ENCODE measurements at places on chromosomes 12 and 14.

DNA sequence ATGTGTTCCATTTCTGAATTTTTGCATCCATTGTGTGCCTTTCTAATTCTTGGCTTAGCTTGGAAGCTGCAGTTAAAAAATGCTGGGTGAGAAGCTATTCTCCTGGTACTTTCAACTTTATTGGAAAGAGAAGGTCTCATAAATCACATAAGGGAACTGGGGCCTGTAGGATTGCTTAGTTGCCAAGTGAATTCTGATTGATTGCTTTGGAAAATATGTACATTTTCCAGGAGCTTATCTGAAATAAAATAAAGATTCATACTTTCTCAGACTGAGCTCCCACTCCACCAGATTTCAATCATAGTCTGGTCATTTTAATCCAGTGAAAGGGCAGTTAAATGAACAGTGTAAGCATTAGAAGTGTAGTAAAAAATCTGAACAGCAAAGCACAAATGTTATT, 50.0 kb upstream of the PRICKLE1 start:
- no peak for DNase-seq

DNA sequence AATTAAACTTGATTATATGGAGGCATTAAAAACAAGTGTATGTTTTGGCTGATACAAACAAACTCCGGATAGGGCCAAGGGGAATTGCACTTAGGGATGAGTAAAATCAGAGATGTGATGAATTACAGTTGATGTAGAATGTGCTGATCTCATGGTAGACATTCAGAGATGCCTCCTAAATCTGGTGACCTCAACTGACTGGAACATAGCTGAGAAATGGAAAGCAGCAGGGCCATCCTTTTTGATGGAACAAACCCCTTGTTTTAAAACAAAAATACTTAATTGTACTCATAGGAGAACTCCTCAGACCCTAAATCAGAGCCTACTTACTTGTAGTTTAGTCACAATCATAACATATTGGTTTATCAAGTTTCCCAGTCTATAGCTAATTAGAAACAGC, 122.8 kb downstream of the C12orf75 start:
- no peak for DNase-seq

DNA sequence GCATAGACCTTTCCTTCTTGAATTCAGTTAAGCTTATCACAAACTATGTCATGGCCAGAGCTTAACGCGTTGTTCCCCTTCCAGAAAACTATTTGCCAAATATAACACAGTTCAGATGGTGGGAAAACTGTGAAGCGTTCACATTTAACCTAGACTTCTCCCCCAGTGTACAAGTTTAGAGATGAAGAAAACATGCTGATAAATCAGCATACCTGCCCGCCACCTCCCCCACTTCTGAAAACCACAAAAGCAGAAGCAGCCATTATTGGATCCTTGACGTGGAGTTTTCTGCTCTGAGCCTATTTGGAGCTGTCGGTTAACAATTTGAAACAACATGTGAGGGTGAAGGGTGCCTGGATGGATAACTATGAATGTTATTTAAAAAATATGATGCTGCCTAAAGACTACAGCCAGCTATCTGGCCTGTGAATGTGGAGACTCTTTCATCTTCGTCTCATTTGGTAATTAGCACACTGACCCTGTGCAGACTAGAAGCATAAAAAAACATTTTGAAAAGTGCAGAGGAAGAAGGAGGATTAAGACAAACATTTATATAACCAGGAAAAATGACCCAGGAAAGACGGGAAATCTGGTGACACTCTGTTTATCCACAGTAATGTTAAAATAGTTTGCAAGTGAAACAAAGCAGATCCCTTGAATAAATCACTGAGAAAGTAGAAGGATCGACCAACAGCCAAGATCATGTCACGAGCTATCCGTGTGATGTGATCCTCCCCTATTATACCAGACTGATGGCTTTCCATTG, 408.2 kb downstream of the AEBP2 start:
- DNase-seq = peak; percentile 41

DNA sequence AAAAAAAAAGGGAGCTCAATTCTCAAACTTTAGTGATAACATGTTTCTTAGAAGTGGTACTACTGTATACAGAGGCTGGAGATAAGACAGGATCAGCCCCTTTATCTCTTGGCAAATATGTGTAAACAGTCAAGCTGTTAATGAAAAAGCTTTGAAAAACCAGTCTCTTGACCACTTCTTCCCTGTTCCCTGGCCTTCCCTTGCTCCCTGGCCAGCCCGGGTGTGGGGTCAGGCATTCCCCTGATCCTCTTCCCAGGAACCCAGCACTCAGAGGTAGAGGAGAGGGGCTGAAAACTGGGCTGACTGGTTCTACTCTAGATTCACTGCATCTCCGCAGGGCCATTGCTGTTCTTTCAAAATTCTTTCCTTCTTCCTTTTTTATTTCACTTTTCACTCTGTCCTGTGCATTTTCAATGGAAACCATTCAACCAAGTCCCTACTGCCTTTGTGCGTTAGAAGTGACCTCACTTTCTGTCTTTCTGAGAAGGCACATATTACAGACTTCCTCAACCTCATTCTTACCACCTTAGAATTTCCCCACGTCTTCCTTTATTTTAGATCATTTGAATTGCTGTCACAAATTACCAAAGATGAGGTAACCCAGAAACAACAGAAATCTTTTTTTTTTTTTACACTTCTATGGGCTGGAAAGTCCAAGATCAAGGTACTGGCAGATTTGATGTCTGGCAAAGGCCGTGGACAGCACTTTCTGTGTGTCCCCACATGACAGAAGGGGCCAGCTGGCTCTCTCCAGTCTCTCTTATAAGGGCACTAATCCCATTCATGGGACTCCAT, 5.7 kb downstream of the GNG2 start:
- DNase-seq = no peak

GRCh38 chr14:72528059-72528862, 365.6 kb downstream of the DPF3 start:
- DNase-seq = no peak

GRCh38 chr12:2963760-2964292, 4.6 kb downstream of the TEAD4 start:
- DNase-seq = no peak

DNA sequence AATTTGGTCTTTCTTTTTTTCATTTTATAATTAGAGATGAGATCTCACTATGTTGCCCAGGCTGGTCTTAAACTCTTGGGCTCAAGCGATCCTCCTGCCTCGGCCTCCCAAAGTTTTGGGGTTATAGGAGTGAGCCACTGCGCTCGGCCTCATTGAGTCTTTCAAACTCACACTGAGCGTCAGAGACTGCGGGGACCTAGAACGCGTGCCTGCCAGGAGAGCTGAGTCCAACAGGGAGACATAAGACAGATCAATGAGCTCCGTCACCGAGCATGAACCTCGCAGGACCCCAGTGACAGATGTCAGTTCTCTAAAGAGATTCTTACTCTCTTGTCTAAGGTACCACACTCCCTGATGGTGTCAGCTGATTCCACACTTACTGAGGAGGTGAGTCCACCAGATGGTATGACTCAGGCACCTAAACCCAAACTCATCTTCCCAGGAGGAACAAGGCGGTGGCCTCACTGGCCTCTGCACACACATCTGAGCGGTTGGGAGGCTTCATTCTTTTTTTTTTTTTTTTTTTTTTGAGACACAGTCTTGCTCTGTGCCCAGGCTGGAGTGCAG, 58.9 kb downstream of the CCDC88C start:
- no peak for DNase-seq
